ENCODE measurements at places on chromosomes 11 and 22.

- DNase-seq, result no peak
Observed at GRCh38 chr11:44944181-44944852, 6.4 kb downstream of the TP53I11 start.

DNA sequence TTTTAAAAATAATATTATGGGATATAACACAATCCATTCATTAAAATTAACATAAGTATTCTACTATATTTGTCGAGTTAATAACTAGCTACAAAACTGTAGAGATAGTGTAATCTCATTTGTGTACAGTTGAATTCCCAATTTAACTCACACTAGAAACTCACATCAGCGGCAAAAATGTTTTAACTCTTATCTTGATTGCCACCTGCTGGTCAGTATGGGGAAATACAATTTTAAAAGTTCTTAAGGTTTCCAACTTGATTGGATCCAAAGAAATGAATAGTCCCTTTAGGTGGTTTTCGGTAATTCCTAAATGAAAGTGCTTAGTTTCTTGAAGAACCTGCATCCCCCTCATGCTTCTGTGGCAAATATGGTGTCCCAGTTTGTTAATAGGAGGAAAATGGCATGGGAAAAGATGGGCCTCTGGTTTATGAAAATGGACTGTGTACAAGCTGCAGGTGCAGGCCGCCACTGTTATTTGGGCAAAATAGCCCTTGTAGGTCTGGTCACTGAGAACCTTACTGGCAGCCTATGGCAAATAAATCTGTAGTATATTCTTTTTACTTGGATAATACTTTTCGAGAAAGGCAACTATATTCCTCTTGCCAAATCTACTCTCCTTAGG lies 33.7 kb upstream of the SLC17A6 start:
- peak; percentile 64 for DNase-seq

DNA sequence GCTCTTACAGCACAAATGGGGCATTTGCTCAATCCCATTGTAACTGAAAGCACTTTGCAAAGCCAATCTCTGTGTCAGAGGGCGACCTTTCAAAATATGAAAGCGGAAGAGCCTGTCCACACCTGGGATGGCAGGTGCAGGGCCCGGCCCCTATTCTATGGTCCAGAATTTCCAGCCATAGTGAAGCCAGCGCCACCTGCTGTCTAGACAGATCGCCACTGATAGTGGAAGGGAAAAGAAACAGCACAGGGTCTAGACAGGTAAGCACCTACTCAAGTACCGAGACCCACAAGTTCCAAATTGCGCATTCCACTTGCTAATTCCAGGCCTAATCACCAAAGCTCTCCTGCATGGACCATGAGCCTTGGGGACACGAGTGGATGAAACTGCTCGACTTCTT lies 141.4 kb downstream of the NTM start:
- DNase-seq, result no peak

DNA sequence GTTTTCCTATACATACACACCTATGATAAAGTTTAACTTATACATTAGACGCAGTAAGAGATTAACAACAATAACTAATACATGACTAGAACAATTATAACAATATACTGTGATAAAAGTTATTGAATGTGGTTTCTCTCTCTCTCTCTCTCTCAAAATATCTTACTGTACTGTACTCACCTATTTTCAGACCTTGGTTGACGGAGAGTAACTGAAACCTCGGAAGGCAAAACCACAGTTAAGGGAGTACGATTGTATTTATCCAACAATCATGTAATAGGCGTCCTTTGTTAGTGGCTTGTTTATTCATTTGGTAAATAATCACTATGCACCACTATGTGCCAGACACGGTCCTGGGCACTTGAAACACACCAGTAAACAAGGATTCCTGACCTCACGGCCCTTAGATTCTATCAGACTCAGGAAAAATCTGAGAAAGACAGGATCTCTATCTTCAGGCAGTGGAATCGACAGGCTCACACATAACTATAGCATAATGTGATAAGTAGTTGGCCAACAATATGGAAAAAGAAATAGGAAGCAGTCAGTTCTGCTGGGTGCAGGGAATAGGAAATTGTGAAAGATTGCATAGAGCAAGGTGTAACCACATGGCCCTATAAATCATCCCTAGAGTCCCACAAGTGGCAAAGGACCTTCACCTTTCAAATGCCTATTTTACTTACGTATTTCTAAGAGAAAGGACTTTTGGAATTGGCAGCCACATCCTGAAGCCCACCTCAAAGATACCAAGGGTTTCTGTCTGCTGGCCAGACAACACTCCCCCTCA lies 12.0 kb downstream of the ETS1 start:
- DNase-seq, result peak; percentile 13

DNA sequence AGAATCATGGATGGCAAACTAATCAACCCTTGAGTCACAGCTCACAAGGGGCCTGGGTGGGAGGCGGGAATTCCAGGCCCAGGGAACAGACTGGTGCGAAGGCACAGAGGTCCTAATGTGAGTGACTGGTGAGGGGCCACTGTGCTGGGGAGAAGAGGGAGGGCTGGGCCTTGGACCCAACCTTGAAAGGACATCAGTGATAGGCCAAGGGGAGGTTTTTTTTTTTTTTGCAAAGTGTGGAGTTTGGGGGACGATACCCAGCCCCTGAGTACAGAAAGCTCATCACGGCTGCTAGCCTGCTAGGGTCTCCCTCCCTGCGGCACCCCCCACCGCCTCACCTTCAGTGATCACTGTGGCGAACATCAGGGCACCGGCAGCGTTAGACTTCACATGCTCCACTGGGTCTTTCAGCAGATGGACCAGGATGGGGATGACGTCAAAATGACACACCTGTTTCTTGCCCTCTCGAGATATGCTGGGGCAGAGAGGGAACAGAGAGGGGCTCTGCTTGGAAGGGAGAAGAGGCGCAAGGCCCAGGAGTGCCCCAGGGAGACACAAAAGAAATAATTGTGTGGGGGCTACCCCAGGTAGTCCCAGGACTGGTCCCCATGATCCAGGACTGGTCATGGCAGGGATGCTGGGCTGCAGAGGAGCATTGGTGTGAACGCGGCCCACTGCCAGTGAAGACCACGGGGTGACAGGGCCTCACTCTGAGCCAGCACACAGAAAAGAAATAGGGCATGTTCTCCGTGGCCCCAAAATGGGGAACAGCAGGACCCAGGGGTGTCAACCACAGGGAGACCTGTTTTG lies 8.6 kb upstream of the GNAZ start:
- no peak for DNase-seq

DNA sequence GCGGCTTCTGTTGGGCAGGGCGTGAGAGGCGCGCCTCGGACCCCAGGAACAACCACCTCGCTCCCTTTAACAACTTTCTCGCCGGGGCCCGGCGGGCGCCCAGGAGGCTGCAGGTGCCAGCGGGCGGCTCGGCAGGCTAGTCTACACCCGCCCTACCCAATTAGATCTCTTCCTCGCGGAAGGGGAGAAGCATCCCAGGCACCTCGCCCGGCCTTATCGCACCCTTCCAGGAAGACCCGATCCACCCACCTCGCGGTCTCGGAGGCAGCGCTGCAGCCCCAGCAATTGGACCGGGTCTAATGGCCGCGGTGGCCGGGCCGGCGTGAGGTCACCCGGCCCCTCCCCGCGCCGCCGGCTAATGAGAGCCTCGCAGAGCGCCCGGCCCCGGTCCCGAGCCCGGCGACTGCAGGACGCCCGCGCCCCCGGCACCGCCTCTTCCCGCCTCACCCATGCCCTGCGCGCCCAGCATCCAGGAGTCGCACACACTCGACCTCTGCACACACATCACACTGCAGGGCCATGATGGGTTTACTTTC lies at the start of gene PLAAT3:
Gene PLAAT3 (minus strand): TSS at position 298 of the 536 bp plus-strand sequence. CDS start 419 bp downstream, outside the sequence.
- DNase-seq, result no peak

- no peak for DNase-seq
Observed at GRCh38 chr11:23727794-23728193, 769.1 kb upstream of the LUZP2 start.

GRCh38 chr22:23984430-23984829 lies 4.5 kb downstream of the GSTT2 start:
- peak; percentile 81 for DNase-seq

DNA sequence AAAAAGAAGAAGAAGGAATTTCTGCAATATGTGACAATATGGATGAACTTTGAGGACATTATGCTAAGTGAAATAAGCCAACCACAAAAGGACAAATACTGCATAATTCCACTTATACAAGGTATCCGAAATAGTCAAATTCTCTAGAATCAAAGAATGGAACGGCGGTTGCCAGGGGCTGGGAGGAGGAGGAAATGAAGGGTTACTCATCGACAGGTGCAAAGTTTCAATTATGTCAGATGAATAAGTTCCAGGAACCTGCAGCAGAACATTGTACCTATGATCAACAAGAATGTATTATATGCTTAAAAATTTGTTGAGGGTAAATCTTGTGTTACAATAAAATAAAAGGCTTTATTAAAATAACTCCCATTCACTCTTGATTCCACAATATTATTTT lies 49.0 kb downstream of the SC5D start:
- DNase-seq, result no peak

DNA sequence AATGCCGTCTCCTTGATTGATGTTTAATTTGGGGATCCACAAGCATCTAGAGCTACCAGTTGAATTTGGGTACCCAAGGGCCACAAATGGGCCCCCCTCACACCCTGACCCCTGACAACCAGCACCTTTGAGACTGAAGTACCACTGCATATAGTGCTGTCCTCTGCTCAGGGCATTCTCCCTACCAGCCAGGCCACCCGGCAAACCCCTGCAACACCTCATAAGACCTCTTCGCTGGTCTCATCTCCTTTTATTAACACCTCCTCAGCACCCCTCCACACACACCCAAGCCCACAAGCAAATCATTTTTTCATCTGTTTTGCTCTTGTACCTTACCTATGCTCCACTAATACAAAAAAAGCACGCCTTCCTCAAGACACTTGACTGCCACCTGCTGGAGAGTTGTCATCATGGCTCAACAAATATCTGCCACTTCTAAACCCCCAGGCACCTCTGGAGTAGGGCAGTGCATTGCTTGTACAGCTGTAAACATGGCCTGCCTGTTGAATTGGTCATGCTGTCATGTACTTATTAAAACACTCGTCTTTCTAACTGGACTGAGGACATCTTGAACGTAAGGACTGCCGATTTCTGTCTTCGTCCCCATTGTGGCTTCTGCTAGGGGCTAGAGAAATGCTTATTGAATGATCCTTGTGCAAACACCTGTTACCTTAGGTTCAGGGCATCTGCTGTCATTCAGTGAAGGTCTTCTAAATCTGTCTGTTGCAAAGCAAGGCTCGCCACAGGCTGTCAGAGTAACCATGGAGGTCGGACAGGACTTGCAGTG lies 66.5 kb downstream of the BMAL1 start:
- peak; percentile 45 for DNase-seq

- no peak for DNase-seq
Observed at GRCh38 chr11:120509346-120510053, 2.0 kb upstream of the GRIK4 start.

- no peak for DNase-seq
Observed at GRCh38 chr11:76410851-76411357, 29.8 kb downstream of the GVQW3 start.

DNA sequence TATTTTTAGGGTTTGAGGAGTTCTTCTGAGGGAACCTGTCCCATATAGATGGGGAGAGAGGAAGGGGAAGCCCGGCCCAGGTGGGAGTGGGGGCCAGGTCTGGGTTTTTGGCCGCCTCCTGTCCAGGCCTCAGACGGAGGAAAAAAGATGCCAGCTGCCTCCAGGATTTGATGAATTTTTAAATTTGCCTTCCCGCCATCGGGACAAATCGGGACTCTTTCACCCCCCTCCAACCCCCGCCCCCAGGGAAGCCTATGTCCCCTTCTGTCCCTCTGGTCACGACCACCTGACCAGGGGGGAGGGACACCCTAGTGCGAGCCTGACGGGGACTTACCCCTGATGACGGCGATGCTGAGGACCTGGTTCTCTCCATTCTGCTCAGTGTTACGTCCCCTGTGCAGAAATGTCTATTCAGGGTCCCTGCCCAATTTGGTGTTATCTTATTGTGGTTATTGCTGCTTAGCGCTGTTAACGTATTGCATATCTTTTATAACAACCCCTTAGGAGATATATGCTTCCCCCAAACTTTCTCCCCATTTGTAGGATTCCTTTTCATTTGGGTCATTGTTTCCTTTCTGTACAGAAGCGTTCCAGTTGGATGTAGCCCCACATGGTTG lies 115.9 kb upstream of the GRK3 start:
- peak; percentile 16 for DNase-seq

DNA sequence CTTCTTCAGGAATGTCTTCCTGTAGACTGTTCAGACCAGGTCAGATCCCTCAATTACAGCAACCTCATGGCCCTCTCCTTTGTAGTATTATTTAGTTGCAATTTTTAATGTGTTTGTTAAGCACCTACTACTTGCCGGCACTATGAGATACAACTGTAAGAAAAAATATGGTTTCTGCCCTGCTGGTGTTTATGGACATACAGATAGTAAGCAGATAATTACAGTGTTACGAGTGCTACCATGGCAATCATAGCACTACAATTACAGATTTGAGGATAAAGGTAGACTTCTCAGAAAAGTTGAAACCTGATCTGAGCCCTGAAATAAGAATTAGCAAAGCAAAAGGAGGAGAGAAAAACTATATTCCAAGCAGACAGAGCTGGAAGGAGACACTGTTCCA lies 2.8 kb downstream of the LRRC51 start:
- DNase-seq, result no peak

GRCh38 chr22:38802671-38803121 lies 8.8 kb upstream of the DNAL4 start:
- DNase-seq, result no peak

- no peak for DNase-seq
Observed at GRCh38 chr22:39275814-39276439, 31.1 kb upstream of the PDGFB start.

DNA sequence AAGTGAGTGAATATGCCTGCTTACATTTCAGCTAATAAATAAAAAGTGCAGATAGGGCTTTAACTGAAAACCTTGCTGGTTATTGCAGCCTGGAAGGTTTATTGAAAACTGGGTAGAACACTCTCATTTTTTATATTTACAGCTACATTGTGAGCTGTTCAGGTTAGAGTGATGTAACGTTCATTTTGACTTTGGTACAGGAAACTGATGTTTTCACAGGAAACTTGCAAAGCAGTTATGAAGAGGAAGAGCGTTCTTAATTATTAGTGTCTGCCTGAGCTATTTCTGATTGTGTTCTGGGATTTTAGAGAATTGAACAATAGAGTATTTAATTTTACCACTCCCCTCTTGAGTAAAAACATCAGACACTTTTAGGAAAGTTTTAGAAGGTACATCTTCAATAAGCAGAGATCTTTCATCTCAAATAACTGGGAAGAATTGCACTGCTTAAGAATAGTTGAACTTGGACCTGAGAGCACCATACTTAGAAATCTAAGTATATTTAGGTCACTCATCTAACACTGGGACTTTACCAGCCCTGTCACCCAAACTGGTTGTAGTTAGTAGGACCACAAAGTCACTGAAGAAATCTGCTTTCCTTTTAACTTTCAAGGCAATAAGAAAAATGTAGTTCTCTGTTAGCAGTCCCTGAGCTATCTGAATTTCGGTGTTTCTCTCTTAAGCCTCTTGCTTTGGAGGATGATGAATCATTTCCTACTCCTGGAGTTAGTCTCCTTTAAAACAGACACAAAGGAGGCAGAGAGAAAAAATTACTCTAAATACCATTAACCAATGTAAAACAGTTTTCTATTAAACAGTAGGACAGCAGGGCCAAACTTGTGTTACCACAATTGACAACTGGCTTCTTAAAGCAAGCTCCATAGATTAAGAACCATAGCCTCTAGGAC lies 128.6 kb upstream of the DDI1 start:
- DNase-seq, result no peak

GRCh38 chr11:68418648-68419047 lies 41.9 kb upstream of the PPP6R3 start:
- no peak for DNase-seq

Measured in inflammatory macrophage treated with lipopolysaccharide for 1 hour (primary cell).